Calu3 (cell line): ENCODE measurements at places on chromosomes 16 and 17. TPM values are rescaled to one million over a fixed set of nuclear protein-coding genes. Genes with fewer than 3 reads are reported as not detected.

Gene HIRIP3
- total RNA-seq: 26.3 and 28.5 TPM in 2 replicates

Gene DNAH3
- 0.21 and 0.64 TPM in 2 replicates for total RNA-seq

Gene NAGS
- total RNA-seq: 1.3 and 1.6 TPM in 2 replicates

Gene RNU2-1
- 5,045 and 5,662 TPM in 2 replicates for total RNA-seq

Gene DHX58
- 45.6 and 77.5 TPM in 2 replicates for total RNA-seq

Gene PYCARD
- 24.3 and 30.9 TPM in 2 replicates for total RNA-seq

Gene LHX1
- total RNA-seq: 0.35 and 1.4 TPM in 2 replicates
